Frontal cortex (tissue), 4 donors: ENCODE measurements at places on chromosomes 12 and 14. TPM values are rescaled to one million over a fixed set of nuclear protein-coding genes. Genes with fewer than 3 reads are reported as not detected.

PTCSC3 gene
- total RNA-seq = not detected

FAR2 gene
- 49.3 TPM for total RNA-seq

GRCh38 chr12:111111681-111112080 is 191.3 kb upstream of the MYL2 start:
- no peak for DNase-seq

GRCh38 chr12:22514875-22515274 is 29.5 kb downstream of the C2CD5 start:
- no peak for DNase-seq
